Lung microvascular endothelial cell (primary cell): ENCODE measurements at places on chromosomes 12 and 14. TPM values are rescaled to one million over a fixed set of nuclear protein-coding genes. Genes with fewer than 3 reads are reported as not detected.

The KRT5 gene
- not detected in 2 replicates for total RNA-seq

The RNASE7 gene
- total RNA-seq: not detected in 2 replicates

The EML1 gene
- total RNA-seq: 17.9 and 21.1 TPM in 2 replicates

The SPIC gene
- total RNA-seq: not detected in 2 replicates

DNA sequence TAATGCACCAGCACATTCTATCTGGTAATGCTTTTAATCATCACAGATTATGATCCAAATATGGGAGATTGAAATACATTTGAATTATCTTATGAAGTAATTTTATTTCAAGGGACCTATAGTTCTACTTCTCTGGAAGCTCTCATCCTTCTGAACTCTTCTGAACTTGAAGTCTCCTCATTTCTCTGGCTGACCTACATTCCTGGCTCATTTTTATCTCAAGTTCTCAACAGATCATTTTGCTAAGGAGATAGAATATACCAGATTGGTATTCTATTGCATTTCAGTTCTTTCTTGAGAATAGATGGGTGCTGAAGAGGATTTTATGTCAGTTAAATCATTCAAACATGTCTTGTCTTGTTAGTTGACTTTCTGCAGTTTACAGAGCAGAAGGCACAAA lies 7.9 kb downstream of the HMGA2 start:
- DNase-seq: no peak

DNA sequence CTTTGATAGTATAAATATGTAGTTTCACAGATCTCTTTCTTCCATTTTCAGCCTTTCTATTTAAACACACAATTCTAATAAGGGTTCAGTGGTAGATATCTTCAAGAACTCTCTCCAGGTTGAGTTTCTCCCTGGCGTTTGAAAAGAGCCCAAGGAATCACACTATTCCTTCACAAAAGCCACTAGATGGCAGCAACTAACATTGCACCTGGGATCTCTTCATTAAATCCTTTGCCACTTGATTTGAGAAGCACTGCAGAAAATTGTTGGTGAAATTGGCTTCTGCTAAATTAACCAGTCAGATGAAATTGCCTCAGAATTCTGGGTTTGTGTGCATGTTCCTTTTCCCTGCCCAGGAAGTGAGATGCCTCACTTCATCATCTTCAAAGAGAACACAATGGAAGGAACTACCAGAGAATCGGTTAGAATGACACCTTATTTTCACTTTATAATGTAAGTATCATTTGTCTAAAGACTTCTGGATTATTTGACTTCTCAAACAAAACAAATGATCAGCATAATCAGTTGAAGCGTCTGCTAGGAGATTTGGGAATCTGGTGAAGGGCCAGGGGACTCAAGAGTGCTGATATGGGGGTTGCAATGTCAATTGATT lies 6.8 kb downstream of the CCDC198 start:
- peak; percentile 50 for DNase-seq

- no peak for DNase-seq
Measured at GRCh38 chr14:99632410-99633035, 12.4 kb upstream of the HHIPL1 start.

DNA sequence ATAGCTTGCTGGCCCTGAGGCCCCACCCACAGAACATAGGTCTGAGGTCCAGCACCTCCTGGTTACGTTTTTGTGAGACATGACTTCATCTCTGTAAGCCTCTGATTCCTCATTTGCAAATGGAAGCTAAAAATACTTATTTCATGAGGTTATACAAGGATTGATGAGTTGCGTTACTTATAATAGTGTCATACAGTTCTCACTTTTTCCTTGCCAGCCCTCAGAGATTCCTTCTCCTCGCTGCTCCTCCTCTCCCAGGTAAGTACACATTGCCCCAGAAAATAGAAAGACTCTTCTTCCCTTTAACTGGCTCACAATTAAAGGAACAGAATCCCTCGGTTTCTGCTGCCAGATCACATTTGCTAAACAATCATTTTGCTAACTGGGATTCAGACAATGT lies 739.2 kb downstream of the VRK1 start:
- no peak for DNase-seq

- DNase-seq: peak; percentile 76
Measured at GRCh38 chr12:64672925-64673409, 62.7 kb downstream of the RASSF3 start.
